Stimulated activated CD4-positive, alpha-beta T cell treated with anti-CD3 and anti-CD28 coated beads, Interleukin-1b, Interleukin-23, amount 100 ng/mL, for 1 hour (primary cell): ENCODE measurements at places on chromosomes 12 and 14.

DNA sequence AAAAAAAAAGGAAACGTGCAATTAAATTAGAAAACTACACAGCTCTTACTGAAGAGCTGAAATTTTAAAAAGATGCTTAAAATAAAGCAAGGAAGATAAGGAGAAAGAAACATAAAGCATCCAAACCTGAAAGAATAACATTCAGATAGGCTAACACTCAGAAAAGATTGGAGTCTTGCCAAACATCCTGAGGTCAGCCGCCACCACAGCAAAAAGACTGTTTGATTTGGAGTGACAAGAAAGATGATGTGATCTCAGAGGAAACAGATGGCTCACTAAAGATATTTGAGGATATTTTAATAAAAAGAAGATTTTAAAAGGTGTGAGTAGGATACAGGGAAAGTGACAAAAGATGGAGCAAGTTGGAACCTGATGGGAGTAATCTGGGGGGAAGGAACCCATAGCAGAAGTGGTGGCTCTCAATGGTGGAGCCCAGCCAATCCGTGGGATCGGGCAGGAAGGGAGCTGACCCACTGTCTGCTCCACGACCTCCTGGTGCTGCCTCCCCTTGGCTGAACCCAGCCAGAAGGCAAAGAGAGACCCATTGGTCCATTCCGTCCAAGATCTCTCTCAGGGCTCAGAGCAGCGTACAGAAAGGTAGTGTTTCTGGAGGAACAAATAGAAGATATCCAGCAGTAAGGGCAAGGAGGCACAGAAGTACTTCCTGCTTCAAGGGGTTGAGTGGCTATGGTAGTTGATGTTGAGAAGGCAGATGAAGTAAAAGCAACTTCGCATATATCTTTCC lies 469.6 kb downstream of the RGS6 start:
- no peak for DNase-seq

GRCh38 chr14:90179357-90179756 lies 77.0 kb upstream of the PSMC1 start:
- DNase-seq = no peak

DNA sequence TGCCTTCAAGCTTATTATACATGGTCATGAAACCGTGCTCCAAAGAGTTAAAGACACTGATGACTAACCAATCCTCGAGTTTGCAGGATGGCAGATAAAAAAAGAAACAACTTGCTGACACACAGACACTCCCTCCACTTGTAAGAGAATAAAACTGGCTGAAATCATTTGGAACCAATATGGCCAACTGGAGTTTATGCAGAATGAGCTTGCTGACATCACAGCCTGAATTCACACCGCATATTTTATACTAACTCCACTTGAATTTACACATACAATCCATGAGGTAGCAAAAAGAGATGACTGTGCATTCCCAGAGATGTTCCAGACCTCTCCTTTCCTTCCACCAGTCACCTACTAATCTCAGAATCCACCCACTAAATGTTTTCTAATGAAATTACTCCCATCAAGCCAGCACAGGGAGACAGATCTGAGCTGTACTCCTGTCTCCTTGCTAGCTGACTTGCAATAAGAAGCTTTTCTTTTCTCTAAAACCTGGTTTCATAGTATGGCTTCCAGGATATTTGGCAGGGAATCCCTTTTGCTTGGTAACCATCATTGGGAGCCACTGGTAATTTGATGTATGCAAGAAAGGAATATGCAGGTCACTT lies 15.8 kb upstream of the PTPRR start:
- no peak for DNase-seq

DNA sequence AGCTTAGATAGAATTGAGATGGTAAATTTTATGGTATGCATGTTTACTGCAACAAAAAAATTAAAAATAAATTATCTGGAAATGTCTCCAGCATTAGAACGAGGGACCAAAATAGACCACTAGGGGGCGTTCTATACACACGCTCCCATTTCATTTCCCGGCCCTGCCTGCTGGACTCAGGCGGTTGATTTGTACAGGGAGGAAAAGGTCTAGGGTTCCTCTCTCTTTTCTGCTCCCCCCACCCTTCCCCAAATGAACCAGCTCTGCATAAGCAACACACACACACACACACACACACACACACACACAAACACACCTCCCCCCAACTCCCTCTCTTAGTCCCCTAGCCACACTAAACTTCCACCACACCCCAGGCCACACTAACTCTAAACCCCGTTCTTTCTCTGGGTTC lies 7.8 kb upstream of the DTX1 start:
- peak; percentile 36 for DNase-seq

DNA sequence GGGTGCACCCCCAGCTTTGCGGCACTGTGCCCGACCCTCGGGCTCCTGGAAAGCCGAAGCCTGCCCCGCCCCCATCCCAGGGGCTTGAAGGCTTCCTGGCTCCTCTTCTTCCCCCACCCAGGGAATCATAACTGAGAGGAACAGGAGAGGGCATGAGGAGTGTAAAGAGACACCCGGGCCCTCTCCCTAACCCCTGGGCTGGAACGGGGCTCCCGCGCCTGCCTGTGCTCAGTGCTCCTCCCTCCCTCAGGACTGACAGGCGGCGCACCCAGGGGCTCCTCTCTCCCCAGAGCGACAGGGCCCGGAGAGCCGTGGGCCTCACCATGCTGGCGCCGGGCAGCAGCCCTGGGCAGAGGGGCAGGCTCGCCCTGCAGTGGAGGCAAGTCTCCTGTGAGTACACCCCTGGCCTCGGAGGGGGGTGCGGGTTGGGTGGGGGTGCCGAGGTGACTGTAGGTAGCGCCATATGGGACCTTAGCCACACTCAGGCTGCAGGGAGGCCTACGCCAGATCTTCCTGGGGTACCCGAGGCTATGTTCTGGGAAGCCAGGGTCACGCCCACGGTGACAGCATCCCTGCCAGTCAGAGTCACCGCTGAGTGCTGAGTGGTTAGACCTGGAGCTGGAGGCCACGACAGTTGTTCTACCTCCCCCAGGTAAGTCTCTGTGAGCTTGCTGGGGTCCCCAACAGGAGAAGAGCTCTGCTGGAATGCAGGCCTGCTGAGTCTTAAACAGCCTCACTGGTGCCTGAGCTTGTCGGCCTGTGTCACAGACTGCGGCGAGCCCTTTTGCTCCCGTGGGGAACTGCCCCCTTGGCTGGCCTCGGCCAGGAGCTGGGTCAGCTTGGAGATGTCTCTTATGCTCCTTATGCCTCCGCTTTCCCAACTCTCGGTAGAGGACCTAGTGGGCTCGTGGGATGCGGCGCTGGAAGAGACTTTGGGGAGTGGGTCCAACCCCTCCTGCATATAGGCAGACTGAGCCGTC lies 7.8 kb downstream of the LRTM2 start:
- no peak for DNase-seq

- no peak for DNase-seq
Measured at GRCh38 chr12:84704856-84705255, 207.7 kb downstream of the SLC6A15 start.

- peak; percentile 56 for DNase-seq
Measured at GRCh38 chr12:48924617-48925303, 532 bp downstream of the FKBP11 start.
